ENCODE measurements at places on chromosomes 2 and 18.

- no peak for DNase-seq
Observed at GRCh38 chr2:7633566-7634153, 716.4 kb downstream of the RNF144A start.

GRCh38 chr2:109157563-109158105, 28.6 kb downstream of the SH3RF3 start:
- DNase-seq: no peak

- DNase-seq: peak; percentile 63
Observed at GRCh38 chr2:85326406-85327159, 1.2 kb downstream of the TGOLN2 start.

- DNase-seq: no peak
Observed at GRCh38 chr2:204551512-204551863, 6.2 kb downstream of the PARD3B start.

- no peak for DNase-seq
Observed at GRCh38 chr2:239312081-239312511, 88.7 kb downstream of the HDAC4 start.

DNA sequence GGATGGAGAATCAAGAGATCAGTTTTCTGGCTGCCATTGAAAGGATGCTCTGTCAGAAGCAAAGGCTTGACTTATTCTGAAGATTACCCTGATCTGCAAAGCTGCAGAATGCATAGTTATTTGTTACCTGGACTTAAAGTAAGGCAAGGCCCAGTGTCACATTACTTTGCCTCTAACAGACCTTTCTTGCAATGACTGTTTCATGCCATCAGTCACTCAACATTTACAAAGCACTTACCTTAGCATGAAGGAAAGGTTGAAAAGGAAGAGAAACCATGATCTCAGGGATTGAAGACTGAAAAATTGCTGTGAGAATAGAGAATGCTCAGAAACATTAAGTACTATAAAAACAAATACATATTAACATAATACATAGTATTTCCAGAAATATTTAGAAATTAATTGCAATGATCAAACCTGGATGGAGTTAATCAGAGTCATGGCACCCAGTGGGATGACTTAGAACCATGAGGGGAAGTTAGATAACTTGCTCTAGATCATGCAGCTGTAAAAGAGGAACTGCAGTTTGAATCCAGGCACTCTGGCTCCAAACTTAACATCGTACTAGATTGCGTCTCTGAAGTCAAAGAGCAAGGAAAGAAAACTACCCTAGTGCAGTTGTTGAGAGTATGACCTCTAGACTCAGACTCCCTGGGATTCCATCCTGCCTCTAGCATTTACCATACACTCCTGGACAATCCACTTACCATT, 26.5 kb upstream of the FAM117B start:
- no peak for DNase-seq

- DNase-seq: no peak
Observed at GRCh38 chr18:71942433-71942832, 601.7 kb downstream of the CBLN2 start.

- DNase-seq: no peak
Observed at GRCh38 chr2:210599476-210599875, 43.1 kb downstream of the CPS1 start.

GRCh38 chr2:125543968-125544514, 1111.9 kb upstream of the GYPC start:
- no peak for DNase-seq

DNA sequence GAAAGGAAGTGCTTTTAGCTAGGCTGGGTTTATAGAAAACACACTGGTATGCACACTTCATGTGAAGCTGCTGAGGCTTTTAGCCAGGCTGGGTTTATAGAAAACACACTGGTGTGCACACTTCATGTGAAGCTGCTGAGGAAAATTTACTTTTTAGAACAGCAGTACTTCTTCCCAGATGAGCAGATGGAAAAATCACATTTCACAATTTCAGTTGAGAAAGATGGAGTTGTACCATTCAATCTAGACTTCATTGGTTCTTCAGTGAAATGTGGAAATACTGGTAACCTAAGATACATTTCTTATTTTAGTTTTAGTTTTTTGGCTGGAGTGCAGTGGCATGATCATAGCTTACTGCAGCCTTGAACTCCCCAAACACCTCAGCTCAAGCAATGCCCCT, 11.1 kb downstream of the SNTG2 start:
- DNase-seq: no peak

- DNase-seq: no peak
Observed at GRCh38 chr2:37111958-37112357, 27.6 kb downstream of the GPATCH11 start.

DNA sequence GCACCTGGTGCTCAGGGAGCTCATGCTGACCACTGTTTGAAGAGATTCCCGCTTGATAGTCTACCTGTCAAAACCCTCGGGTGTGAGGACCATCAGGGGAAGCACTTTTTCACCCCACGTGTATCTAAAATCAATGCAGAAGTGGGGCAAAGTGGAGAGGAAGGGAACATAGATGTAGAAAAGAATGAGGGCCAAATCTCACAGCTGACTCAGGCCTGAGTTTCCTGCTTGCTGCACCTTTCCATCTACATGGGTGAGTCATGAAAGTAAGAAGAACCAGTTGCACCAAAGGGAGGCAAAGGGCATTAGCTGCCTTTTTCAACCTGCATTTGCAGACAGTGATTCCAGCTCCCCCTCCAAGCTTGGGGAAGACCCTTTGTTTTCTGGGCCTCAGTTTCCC, 100.2 kb upstream of the MYCN start:
- no peak for DNase-seq

- DNase-seq: no peak
Observed at GRCh38 chr2:189558516-189559272, 21.9 kb downstream of the SLC40A1 start.

DNA sequence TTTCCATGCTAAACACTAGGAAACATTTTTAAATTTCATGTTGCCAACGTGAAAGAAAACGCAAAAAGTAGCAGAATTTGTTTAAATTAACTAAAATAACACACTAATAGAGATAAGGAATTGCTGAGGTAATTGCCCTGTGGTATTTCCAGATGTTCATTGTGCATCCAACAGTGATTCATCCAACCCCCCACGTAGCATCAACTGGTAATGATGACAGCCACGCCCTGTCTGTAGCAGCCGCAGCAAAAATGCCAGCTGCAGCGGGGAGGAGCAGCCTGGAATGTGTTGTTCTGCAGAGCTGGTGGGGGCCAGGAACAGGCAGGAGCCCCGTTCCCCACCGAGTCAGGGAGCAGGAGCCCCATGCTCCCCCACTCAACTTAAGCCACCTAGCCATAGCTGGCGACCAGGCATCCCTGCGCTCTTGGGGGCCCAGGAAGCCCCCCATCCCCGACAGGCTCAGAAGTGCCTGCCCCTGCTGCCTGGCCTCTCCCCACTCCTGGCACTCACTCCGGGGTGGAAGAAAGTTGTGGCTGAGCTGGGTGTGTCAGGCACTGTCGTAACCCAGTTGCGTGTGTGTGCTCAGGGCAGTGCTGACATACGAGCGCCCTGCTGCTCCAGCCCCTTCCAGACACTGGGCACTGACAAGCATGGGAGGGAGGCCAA, 695.1 kb upstream of the ACVR2A start:
- DNase-seq: no peak

GRCh38 chr2:46679761-46680160, 200.4 kb downstream of the TMEM247 start:
- DNase-seq: no peak

- no peak for DNase-seq
Observed at GRCh38 chr2:155766342-155767115, 566.0 kb downstream of the NR4A2 start.

- DNase-seq: no peak
Observed at GRCh38 chr2:106664669-106665068, 177.5 kb downstream of the CD8B2 start.

DNA sequence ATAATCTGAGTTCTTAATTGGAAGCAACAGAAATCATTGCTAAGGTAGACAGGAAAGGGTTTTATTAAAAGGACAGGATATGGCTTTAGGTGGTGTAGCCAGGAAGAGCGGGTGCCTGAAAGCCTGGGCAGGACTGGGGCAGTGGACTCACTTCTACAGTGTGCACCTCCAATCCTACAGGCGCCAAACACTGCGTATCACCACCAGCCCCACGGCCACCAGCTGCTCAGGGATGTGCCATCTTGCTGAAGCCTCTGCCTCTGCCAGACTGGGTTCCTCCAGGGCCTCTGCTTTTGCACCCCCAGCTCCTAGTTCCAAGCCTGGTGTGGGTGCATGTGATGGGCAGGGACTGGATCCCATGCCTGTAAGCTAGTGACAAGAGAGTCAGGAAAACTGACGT, 29.7 kb upstream of the DPYSL5 start:
- DNase-seq: no peak

DNA sequence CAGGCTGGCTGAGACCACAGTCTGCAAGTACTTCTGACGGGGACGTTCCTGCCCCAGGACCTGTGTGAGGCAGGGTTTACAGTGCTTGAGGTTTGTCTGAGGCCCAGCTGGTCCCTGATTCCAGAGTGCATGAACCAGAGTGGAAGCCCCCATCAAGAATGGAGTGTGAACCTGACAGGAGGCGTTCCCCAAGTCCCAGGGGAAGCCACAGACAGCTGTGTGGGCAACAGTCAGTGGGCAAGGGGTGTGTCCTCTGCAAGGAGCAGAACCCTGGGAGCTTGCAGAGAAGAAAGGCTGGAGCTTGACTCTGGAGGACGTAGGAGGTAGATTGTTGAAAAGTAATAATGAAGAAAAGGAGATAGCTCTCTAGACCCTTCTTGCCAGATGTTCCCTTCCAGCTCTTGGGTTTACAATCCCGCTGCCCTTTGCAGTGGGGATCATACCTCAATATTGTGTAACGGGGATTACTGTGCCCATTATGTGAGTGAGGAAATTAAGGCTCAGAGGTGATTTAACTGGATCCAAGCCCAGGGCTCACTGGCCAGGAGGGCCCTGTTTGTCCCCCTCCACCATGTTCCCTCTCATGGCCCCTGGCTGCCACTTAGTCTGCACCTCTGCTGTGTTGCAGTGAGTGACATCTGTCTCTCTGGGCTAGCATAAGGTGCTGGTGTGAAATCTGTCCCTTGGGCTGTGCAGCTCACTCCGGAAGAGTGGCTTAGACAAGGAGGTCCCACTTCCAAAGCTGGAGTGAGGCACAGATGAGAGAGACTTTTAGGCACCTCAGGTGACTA, 6.2 kb downstream of the DBI start:
- DNase-seq: no peak

DNA sequence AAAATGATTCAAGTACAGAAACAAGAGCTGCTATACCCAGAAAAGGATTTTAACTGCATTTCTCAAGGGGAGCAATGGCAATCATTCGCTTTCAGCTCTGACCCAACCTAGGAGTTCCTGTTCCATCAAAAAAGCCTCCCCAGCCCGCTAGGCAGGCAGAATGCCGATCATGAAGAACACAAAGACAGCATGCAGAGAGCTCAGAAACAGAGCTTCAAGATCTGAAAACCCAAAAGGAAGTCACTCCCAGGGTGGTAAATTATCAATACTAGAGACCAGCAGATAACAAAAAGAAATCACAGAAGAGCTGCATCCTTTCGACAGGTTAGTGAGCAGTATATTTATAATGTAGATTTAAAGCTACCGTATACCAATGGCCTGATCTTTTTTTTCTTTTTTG, 84.8 kb upstream of the CRIM1 start:
- no peak for DNase-seq

GRCh38 chr18:62625019-62625418, 90.3 kb upstream of the PHLPP1 start:
- no peak for DNase-seq

GRCh38 chr2:2061091-2061696, 269.9 kb downstream of the MYT1L start:
- no peak for DNase-seq

GRCh38 chr2:238069021-238069709, 8.4 kb downstream of the SCLY start:
- peak; percentile 31 for DNase-seq

DNA sequence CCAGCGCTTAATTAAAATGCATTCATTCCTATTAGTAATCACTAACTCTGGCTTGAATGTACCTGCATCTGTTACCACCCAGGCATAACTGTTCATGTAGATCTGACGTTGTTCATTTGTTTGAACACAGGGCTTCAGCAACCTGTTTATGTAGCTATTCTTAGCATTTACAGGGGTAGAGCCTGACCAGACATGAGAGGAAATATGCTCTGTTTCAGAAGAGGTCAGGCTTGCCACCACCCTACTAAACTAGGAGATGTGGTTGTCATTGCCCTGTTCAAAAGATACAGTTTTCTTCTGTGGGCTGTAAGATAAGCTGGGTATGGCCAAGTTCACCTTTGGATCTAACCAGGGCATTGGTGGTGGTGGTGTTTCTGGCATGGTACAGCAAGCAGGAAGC, 8.8 kb downstream of the MGAT5 start:
- DNase-seq: no peak

DNA sequence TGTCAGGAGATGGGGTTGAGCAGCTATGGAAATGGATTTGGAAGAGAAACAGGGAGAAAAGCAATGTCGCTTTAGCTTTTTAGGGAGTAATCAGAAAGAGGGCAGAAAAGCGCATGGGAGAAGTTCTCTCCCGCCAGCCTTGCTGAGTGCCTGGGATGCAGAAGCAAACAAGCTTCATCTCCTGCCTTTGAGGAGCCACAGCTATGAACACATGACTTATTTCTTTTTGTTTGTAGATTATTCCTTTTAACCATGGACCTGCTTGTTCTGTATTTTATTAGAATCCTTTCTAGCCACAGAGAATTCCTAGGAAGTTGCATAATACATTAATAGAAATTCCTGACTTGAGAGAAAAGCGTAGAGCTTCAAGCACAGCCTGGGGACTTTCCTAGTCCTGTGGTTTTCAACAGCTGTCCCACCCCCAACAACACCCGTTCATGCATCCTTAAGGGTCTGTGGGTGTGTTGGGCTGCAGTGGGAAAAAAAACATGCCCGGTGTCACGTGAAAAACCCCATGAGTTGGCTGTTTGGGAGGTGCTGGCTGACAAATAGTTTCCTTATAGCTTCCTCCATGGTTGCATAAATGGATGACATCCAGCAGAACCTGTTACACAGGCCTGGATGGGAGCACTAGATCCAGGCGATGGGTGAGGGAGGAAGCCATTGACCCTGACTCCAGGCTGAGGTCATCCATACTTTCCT, 14.9 kb downstream of the SLC9A4 start:
- no peak for DNase-seq

DNA sequence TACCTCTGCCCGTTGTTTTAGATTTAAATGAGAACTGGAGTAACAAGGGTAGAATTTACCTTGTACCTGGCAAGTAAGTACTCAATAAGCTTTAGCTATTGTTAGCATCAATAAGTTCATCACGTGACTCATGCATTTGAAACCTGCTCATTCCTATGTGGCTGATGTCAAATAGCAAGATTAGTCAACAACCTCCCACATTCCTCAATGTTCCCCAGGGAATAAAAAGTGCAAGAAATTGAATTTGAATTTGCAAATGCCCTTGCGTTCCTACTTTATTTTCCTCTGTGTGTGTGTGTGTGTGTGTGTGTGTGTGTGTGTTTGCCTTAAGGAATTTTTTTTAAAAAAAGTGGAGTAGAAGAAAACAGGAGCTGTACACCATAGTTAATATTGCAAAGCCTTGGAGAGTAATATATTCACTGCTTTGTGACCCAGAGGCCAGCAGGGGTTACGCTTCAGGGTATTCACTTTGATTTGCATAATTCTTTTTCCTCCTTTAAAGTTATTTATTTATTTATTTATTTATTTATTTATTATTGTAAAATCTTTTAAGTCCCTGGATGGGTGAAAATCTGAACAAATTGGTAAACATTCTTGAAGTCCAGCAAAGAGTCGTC, 43.9 kb upstream of the DNAH7 start:
- no peak for DNase-seq

Data from CD4-positive, alpha-beta T cell treated with Interleukin-10 for 1 hour (primary cell).